Endodermal cell (in vitro differentiated cells): ENCODE measurements at places on chromosomes 4 and X. TPM values are rescaled to one million over a fixed set of nuclear protein-coding genes. Genes with fewer than 3 reads are reported as not detected.

The NUDT6 gene
- total RNA-seq: 4.4 and 5.8 TPM in 2 replicates

- DNase-seq: no peak
These were observed 156.6 kb upstream of the CASK start for GRCh38 chrX:42079968-42080367.

GRCh38 chrX:39563178-39563577 is 534.6 kb downstream of the BCOR start:
- no peak for DNase-seq

DNA sequence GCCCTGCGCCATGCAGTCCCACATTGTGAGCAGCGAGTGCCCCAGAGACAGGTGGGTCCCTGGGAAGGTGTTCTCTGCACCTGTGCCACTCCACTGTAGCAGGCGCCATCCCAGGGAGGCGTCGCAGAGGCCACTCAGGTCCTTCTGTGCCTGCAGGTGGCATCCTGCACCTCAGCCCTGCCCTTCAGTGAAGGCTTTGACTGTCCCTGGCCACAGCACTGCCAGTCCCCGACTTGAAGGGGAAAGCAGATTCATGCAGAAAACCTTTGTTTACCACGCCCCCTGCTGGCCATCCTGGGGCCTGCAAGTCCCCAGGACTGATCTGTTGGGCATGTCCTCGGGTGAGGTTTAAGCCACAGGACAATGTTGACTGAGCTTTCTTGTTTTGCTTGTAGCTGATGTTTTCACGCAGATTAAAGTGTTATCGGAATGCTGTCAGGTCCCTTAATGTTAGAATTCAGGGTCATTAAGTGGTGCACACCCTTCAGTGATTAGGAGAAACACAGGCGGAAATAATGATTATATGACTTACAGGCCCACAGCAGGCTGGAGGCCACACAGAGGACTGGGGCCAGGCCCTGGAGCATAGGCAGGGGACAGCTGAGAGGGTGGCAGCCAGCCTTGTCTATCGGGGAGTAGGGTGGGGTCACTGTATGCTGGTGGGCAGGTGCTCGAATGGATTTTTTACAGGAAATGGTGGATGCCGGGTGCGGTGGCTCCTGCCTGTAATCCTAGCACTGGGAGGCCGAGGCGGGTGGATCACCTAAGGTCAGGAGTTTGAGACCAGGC is 5.0 kb downstream of the TACC3 start:
- peak; percentile 98 for DNase-seq

The UGT2A1 gene
- not detected in 3 replicates for total RNA-seq

DNA sequence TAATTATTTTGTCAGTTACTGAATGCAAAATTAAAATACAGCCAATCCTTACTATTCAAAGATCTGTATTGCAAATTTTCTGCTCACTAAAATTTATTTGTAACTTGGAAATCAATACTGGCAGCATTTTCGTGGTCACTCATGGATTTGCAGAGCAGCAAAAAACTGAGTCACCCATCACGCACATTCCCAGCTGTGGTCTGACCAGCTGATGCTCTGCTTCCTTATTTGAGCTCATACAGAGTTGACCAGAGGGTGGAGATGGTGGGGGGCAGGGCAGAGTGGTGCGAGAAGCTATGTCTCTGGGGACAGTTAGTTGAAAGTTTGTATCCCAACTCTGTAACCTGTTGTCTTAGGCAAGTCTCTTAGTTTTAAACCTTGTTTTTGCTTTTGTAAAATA is 214.8 kb downstream of the SPCS3 start:
- no peak for DNase-seq

GRCh38 chr4:20577702-20578101 is 122.6 kb upstream of the PACRGL start:
- DNase-seq: no peak

GRCh38 chr4:139401368-139401767 is 52.6 kb upstream of the RAB33B start:
- no peak for DNase-seq

The CLGN gene
- total RNA-seq: 4.6 and 4.7 TPM in 2 replicates

The GABRA4 gene
- total RNA-seq: not detected in 3 replicates

The CAPN6 gene
- total RNA-seq: 1.8 and 2.5 TPM in 2 replicates

GRCh38 chrX:9471571-9471985 is 6.7 kb downstream of the TBL1X start:
- DNase-seq: no peak

- DNase-seq: no peak
These were observed 56.1 kb downstream of the LANCL3 start for GRCh38 chrX:37627602-37628001.

GRCh38 chr4:149841686-149842085 is 26.0 kb upstream of the IQCM start:
- no peak for DNase-seq

GRCh38 chr4:22315628-22316027 is 200.2 kb downstream of the ADGRA3 start:
- no peak for DNase-seq

The AGA gene
- total RNA-seq: 10.9 to 14.1 TPM (median 13.5 TPM) in 3 replicates

The HMGB2 gene
- total RNA-seq: 351 to 425 TPM (median 401 TPM) in 3 replicates
